ENCODE measurements at places on chromosomes 16 and 17.

DNA sequence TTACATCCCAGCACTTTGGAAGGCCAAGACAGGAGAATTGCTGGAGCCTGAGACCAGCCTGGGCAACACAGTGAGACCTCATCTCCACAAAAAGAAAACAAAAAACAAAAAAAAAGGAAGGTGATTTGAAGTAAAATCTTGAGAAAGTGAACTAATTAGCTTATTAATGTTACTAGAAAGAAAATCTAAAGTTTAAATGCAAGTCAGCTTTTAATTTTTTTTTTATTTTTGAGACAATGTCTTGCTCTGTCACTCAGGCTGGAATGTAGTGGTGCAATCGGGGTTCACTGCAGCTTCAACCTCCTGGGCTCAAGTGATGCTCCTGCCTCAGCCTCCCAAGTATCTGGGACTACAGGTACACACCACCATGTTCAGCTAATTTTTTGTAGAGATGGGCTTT lies 3.5 kb upstream of the CTCF start:
- DNase-seq: no peak

- DNase-seq: no peak
Observed at GRCh38 chr17:69480245-69480644, 65.7 kb downstream of the MAP2K6 start.

- no peak for DNase-seq
Observed at GRCh38 chr16:19410435-19411171, 7.1 kb upstream of the TMC5 start.

DNA sequence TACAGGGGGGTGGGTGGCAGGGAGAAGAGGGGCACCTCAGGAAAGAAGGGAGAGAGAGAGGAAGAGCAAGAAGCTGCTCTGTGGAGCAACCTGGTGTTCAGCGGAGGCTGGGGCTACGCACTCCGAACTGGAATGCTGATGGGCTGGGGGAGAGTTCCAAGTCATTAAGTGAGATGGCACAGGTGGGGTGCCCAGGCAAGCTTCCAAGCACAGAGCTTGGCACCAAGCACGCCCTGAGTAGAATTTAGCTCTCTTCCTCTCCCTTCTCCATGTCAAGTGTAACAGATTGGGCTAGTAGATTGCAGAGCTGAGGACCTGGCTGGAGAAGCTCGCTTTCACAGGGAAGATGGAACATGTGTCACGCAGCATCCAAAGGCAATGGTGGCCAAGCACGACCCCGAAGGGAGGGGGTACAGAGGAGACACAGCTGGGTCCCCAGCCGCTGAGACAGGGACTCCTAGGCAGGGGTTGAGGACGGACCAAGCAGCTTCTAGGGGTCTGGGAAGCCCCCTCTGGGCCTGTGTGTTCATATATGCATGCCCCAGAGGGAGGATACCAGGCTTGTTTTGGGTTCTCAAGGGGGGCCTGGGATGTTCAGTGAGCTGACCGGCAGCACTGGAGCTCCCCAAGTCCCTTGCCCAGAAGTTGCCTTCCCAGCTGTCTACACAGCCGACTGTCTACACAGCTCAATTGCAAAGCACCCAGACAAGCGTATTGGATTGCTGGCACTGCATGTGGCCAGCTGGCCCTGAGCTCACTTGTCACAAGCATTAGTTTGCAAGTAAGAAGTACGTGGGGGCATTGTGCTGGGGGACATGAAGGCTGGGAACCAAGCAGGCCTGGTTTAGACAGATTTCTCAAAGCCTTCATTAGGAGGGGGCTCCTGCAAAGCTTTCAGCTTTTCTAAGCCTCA lies 247.8 kb downstream of the ENGASE start:
- no peak for DNase-seq

DNA sequence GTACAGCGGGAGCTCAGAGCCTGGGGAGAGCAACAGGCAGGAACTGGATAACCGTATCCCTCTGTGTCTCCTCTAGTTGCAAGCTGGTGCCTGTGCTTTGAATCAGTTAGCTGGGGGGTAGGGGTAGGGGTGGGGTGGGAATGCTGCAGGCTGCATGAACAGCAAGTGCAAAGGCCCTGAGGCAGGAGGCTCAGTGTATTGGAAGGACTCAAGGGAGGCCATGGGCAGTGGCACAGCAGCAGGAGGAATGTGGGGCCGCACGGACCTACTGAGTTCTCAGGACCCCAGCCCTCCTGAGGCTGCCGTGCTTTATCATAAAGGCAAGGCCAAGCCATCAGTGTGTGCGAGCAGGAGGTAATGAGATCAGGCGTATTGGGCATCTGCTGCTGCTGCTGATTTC lies 3.3 kb downstream of the KATNB1 start:
- no peak for DNase-seq

DNA sequence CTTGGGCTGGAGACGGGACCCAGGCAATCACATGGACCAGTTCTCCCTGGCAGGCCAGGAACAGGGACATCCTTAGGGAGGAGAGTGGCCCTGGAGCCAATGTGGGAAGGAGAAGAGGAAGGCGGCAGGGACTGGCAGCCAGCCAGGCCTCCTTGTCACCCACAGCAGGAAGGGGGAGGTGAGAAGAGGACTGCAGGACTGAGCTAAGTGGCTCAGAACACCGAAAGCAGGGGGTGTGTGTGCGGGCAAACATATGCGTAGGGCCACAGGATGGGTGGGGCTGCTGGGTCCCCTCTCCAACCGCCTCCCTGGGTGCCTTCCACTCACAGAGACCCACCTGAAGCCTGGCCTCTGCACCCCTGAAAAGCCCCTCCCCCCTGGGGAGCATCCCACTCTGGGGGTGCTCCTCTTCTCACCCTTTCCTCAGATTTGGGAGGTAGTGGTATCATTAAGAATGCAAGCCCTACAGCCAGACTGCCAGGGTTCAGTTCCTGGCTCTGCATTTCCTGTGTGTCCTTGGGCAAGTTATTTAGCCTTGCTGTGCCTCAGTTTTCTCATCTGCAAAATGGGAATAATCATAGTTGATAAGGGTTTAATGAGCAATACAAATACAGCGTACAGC lies 8.1 kb downstream of the PNMT start:
- DNase-seq: peak; percentile 48

- no peak for DNase-seq
Observed at GRCh38 chr17:65121916-65122806, 15.0 kb upstream of the RGS9 start.

GRCh38 chr17:36703860-36704266 lies 102.5 kb downstream of the MRM1 start:
- peak; percentile 21 for DNase-seq

DNA sequence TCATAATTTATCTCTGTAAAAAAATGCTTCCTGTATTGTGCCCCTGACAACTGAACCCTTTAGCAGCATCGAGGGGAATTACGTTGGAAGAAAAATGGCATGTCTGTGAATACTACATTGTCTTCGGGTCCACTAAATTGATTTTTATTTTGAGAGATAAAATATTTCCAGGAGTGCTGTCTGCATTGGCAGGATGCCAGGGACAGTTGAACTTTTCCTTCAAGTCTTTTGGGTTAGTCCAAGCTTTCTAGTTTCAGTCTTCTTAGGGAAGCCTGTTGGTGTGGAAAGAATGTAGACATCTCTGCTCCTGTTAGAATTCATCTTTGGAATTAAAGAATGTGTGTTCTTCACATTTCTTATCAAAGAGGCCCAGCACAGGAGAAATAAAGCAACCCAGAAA lies 557.9 kb downstream of the TMEM114 start:
- no peak for DNase-seq

GRCh38 chr17:3754066-3754457 lies 30.4 kb downstream of the HASPIN start:
- DNase-seq: no peak

- DNase-seq: no peak
Observed at GRCh38 chr16:65071433-65072311, 50.2 kb downstream of the CDH11 start.

DNA sequence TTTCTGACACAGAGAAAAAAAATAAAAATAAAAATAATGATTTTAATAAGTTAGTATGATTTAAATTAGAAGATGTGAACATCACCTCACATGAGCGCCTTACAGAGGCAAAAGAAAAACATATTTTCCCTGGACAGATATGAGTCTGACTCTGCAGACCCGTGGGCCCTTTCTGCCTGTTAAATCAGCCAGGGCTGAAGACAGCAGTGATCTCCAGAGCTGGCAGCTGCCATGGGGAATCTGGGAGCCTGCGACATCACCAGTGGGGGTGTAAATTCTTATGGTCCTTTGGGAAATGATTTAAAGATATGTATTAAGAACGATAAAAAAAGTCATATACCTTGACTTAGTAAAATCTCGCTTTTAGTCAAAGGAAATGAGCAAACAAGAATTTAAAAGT lies 65.7 kb upstream of the FOXF1 start:
- no peak for DNase-seq

DNA sequence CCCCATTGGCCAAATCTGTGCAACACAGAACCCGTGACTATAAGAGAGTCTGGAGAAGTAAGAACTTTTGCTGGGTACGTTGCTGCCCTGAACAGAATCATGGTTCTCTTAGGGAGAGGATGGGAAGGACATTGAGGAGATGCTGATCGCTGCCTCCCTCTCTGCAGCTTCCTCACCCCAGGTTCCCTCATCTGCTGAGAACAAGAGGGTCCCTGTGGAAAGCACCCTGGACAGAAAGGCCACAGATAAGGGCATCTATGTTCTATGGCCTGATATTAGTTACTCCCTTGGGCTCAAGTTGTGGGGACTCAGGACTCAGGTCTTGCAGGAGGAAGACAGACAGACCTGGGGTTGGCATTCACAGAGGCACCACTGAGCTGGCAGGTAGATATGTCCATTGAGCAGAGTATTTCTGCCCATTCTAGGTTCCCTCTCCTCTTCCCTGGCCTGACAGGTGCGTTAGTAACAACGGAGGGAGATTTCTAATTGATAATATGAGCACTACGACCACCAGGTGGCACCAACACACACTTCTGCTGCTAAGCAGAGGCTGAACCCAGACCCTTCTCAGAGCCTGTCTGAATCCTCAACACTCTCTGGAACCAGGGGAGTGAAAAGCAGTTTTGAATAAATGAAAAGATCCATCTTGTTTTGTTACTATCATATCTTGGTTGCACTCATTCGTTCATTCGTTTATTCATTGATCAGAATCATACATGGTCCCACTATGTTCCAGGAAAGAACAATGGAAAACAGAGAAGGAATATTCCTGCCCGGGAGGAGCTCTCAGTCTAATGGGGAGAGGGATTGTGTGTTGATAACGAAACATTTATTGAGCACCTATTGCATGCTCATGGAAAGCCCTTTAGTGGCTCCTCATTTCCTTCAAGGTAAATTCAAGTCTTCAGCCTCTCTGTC lies 56.4 kb downstream of the SLC6A2 start:
- DNase-seq: peak; percentile 16

- DNase-seq: no peak
Observed at GRCh38 chr16:58333985-58334384, 39.2 kb upstream of the PRSS54 start.

DNA sequence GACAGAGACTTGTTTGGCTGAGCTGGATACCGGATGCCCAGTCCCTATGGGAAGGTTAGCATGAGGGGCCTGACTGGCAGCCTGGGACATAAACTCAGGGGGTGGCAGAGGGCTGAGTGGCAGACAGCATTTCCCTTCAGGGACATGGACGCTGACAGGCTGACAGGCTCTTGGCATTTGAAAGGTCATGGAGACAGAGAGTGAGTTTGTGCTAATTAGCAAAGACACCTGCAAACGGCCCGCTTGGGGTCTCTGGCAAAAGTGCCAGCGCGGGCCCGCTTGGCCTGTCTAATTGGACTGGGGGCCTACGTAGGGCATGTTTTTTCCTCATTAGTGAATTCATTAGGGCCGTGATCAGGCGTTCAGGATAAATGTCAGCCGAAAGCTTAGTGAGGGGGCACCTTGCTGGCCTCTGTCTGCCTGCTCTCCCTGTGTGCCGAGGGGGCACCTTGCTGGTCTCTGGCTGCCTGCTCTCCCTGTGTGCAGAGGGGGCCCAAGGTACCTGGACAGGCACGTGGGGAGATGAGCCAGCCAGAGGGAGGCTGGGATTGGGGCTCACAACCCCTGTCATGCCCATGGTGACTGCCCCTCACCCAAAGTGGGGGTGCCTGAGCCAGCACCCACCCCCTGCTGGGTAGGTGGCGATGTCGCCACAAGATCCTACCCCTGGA lies 7.7 kb downstream of the NECAB2 start:
- no peak for DNase-seq

DNA sequence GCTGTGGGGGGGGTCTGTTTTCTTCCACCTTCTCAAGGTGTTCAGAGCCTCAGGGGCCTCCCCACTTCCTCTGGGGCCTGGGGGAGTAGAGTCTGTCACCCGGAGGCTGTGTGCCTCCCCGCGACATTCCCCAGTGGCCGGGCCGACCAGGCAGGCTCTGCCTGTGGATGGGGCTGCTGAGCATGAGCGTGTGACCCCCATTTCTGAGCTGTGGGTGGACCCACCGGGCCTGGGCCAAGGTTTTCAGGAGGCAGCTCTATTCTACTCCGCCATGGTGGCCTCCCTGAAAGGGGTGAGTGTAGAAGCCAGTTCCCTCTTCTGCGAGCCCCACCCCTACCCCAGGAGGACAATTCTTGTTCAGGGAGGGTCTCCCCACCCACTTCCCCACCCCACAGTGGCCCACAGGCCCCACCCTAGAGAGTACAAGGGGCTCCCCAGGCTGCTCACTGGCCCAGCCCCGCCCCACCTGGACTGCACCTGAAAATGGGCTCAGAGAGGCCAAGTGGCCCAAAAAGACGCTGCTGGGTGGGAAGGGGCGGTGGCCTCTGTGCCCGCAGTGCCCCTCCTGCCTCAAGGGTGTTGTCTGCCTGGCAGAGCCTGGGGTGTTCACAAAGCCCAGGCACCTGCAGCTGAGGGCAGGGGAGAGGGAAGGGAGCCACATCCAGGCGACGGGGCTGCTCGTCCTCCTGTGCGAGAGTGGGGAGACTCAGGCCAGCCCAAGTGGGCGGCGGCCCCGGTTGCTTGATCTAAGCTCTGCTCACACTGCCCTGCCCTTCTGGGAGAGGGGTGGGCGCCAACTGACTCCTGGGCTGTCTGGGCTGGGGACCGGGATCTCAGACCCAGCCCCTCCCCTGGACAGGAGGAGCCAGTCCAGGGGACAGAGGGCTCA lies 1.3 kb downstream of the MSLN start:
- no peak for DNase-seq

DNA sequence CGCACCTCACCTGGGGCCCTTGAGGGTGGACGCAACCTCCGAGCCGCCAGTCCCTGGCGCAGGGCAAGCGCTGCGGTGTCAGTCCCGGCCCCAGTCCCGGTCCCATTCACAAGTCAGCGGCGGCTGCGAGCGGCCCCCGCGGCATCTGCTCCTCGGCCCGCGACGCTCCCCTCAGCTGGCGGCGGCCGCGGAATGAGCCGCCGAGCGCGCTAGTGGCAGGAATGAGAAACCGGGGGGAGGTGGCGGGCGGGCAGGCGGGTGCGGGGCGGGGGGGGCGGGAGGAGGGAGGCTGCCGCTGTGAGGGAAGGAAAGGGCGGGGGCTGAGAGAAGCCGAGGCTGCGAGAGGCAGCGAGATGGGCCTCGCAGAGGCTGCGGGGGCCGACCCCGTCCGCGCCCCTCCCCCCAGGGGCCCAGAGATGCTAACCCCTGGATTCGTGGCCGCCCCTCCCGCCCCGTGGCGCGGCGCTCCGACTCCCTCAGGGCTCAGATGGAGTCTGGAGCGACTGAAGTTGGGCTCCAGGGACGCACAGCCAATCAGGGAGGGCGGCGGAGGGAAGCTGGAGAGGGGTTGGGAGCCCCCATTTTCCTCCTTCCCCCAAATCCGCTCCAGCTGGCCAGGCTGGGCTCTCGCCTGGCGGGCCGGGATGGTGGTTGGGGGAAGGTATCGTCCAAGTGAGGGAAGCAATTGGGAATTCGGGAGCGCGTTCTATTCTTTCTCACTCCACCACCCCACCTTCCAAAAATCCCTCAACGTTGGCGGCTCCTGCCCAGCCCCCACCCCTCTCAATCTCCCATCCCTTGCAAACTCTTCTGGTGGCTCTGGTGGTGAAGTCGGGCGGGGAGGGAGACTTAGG lies at the start of gene CDH11:
Gene CDH11, minus strand, starts transcription at position 194 of the 854 bp plus-strand sequence. CDS start 117,194 bp downstream, outside the sequence.
- no peak for DNase-seq

Data from activated effector memory CD4-positive, alpha-beta T cell treated with Interleukin-2 at 50 U/mL for 16 hours (primary cell).